ENCODE measurements at places on chromosomes 1 and 21.

DNA sequence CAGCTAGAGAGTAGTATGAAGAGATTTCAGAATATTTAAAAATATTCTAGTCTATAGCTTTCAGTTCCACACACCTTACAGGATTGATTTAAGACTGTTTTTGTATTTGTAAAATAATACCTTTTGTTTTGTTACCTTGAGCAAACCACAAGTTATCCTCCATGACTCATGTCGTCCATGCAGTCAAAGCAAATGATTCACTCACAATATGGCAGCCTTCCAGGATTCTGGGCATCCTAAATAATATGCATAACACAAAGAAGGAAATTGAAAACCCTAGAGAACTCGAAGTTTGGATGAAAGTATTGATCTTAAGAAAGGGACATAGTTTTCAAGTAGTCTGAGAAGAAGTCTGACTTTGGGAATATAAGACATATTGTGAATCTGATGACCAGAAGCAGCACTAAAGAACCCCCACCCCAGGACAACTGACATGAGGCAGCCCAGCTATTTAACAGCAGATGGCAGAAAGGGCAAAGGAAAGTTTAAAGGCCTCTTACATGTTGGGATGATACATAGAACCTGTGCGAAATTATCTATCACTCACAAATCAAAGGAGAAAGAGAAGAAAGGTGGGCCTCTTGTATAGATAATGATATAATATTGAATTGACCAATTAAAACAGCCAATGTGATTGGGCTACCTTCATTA lies 857.9 kb downstream of the BRINP3 start:
- peak; percentile 1 for DNase-seq

GRCh38 chr1:160083968-160084770 lies 2.8 kb downstream of the KCNJ9 start:
- DNase-seq, result peak; percentile 88

- DNase-seq, result no peak
Observed at GRCh38 chr1:56929492-56929891, 36.3 kb downstream of the C8B start.

GRCh38 chr1:107153014-107153413 lies 12.2 kb downstream of the NTNG1 start:
- peak; percentile 44 for DNase-seq
